ENCODE measurements at places on chromosomes 7 and 10.
A peak's percentile ranks its signal among the peaks of the same experiment; 100 is the strongest.

DNA sequence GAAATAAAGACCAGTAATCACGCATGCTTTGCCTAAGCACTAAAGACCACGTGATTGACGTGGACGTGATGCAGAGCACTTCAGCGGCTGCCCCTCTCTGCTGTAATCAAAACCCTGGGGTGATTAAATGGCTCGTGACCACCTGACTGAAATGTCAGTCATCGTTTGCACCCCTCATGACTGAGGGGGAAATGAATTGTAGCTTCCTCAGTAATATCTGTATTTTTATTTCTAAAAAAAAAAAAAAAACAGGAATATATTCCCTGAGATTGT is 148.1 kb upstream of the RSU1 start:
- DNase-seq = no peak

- no peak for DNase-seq
Measured at GRCh38 chr7:73435471-73436009, 2.0 kb downstream of the FZD9 start.

DNA sequence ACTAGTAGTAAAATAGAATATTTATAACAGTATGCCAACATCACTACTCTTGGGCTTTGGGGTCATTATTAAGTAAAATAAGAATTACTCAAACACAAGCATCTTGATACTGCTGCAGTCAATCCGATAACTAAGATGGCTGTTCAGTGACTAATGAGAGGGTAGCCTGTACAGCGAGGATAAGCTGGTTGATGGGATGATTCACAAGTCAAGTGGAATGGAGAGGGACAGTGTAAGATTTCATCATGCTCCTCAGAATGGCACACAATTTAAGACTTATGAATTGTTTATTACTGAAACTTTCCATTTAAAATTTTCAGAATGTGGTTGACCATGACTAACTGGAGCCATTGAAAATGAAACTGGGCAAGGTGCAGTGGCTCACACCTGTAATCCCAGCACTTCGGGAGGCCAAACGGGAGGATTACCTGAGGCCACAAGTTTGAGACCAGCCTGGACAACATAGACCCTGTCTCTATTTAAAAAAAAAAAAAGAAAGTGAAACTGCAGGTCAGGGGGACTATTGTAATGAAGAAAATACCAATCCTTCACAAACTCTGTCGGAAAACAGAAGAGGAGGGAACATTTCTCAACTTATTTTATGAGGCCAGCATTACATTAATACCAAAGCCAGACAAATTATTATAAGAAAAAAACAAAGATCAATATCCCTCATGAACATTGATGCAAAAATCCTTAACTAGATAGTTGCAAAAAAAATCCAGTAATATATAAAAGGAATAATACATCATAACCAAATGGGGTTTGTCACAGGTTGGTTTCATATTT is 11.2 kb downstream of the AVL9 start:
- DNase-seq = peak; percentile 37

GRCh38 chr7:158649279-158649678 is 55.3 kb downstream of the NCAPG2 start:
- peak; percentile 82 for DNase-seq

GRCh38 chr7:72112530-72112929 is 299.6 kb downstream of the CALN1 start:
- no peak for DNase-seq

DNA sequence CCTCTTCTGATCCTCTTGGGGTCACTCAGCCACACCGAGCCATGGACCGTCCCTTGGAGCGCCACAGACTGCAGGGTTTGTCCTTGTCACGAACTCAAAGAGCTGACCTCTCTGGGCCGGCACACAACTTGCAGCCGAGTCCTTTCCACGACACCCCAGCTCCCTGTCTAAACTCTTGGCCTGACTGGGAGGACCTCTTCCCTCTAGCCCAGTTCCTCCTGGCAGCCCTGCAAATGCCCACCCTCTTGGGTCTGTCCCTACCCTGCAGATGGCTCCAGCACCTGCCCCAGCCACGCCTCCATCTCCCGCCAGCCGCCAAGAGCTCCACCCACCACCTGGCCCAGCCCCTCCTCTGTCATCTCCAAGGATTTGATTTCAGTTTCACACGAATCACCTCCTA is 339.2 kb downstream of the DNAJB6 start:
- no peak for DNase-seq

- DNase-seq = no peak
Measured at GRCh38 chr10:12508165-12508564, 158.8 kb downstream of the CAMK1D start.

GRCh38 chr7:38411404-38411803 is 138.0 kb upstream of the TARP start:
- DNase-seq = no peak

- DNase-seq = no peak
Measured at GRCh38 chr10:91385306-91386085, 24.6 kb upstream of the HECTD2 start.

GRCh38 chr10:33273295-33274002 is 61.0 kb downstream of the NRP1 start:
- peak; percentile 83 for DNase-seq

- DNase-seq = no peak
Measured at GRCh38 chr7:123607423-123607975, 5.9 kb downstream of the ASB15 start.

GRCh38 chr10:124739986-124740368 is 4.2 kb downstream of the FAM53B start:
- DNase-seq = no peak

- DNase-seq = no peak
Measured at GRCh38 chr10:19847321-19847720, 31.1 kb downstream of the PLXDC2 start.

DNA sequence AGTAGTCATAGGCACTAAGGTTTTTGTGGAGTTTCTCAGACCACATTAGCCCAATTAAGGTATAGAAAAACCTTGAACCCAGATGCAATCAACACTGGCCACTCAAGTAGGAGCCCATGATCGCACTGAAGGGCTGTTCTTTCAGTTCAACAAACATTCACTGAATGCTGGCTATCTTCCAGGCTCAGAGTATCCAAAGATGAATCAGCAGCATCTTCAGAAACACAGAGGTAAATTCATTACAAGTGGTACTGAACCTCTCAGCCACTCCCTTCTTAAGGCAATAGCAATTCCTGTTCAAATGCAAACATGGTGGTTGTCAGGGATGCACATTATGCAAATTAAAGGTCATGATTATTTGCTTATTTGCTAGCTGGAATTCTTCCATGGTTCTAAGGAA is 17.1 kb downstream of the KCNK18 start:
- DNase-seq = no peak

DNA sequence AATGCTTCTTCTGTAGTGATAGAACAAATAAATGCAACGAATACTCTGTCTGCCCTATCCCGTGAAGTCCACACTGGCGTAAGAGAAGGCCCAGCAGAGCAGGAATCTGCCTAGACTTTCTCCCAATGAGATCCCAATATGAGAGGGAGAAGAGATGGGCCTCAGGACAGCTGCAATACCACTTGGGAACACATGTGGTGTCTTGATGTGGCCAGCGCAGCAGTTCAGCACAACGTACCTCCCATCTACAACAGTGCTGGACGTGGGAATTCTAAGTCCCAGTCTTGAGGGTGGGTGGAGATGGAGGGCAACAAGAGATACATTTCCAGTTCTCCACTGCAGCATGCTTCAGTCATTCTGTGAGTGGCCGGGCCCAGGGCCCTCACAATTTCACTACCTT is 45.8 kb downstream of the FIGNL1 start:
- DNase-seq = no peak

DNA sequence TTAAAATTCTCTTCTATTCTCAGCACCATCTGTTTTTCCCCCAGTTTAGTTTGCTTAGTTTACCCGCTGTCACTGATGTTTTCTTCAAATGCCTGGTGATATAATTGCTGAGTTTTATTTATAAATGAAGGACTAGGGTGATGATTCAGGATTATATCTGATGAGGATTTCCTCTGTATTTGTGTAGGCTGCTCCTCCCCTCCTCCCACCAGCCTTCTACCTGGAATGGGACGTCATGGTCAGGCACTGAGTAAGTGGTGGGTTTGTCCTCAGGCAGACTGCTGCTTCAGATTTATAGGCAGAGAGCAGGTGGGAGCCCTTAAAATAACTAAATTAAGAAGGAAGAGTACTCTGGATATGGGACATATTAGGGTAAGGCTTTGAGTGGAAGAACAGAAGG is 35.8 kb downstream of the PALS2 start:
- DNase-seq = no peak

- DNase-seq = no peak
Measured at GRCh38 chr10:8435186-8436055, 380.9 kb downstream of the GATA3 start.

DNA sequence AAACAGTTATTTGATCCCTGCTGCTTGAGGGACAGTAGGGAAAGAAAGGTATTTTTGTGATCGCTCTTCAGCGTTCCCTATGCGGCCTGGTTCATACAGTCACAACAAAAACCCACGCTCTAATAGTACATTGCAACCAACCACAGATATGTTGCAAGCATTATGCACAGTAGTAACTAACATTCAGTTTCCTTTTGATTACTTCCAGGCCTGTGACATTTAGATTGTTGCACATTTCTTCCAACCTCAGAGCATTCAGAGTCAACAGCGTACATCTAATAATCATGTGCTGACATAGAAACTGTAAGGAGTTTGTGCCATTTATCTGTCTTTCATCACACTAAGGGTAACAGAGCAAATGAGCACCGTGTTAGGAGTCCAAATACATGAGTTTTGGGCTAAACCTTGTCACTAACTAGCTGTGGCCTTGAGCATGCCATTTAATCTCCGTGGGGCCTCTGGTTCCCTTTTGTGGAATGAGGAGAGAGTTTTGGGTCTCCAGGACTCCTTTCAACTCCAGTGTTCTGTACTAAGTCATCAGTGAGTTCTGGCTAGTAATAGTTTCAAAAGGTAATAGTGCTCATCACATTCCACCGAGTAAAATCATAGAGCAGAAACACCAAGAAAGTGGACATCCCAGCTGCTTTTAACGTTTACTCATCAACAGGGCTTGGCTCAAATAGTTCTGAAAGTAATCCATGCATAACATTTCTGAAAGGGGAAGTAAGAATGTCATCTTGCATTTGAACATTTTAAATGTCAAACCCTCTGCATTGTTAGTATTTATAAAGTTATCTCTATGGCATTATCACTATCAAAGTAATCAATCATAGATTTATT is 99.0 kb upstream of the FZD1 start:
- DNase-seq = peak; percentile 67

DNA sequence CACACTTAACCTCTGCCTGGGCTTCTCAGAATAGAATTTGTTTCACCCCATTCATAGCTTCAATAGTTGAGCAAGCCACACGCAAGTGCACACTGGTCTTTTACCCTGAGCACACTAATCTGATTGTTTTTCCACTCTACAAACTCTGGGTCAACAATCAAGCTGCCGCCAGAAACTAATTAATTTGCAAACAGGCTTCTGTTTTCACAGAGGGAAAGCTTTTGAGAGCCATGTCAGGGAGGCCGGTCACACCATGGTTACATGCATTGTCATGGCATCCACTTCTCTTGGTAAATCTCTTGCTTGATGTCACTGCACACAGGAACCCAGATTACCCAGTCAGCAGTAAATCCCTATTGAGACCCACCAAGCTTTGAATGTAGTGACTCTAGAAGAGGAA is 154.2 kb downstream of the SEMA3A start:
- no peak for DNase-seq

- no peak for DNase-seq
Measured at GRCh38 chr7:159145490-159145855, 806 bp upstream of the VIPR2 start.

DNA sequence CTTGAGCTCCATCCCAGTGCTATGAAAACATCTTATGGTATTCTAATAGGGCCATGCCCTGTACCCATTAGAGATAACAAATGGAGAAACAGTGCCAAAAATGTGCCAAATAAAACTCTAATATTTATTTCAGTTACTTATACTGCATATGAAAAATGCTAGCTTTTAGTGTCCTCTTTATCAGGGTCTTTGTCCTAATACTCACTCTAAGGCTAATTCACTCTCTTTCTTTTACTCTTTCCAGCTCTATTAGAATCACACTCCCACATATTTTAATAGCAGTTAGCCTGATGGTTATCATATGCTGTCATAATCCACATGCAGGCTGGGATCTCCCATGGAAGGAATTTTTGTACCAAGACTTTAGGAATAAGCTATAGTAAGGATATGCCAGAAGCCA is 408.4 kb downstream of the ETV1 start:
- no peak for DNase-seq

GRCh38 chr7:133255486-133255885 is 2.6 kb downstream of the EXOC4 start:
- no peak for DNase-seq

DNA sequence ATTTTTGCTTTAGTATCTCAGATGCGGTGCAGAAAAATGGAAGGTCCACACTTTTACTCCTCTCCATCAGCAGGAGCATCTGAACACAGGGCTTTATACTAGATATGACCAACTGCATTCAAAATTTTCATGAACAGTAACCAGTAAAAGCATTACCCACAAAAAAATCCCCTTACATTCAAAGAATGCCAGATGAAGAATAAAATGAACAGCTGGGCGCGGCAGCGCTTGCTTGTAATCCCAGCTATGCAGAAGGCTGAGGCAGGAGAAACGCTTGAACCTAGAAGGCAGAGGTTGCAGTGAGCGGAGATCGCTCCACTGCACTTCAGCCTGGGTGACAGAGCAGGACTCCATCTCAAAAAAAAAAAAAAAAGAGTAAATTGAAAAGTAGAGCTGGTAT is 3.1 kb downstream of the SAR1A start:
- DNase-seq = no peak

- DNase-seq = no peak
Measured at GRCh38 chr10:11827414-11827813, 4.3 kb downstream of the PROSER2 start.

DNA sequence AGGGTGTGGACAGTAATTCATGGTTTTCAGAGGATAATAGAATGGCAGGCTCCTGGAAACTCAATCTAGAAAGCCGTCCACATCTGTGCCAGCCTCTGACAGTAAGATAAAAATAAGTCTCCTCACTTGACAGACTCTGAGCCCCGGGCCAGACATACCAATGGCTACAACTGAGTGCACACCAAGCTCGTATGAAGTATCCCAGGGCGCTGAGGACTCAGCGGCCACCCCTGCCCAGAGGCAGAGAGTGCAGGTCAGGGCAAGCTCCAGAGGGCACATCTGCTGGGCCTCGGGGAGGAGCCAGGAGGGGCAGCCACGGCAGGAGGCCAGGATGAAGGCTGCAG is 262.8 kb upstream of the TCERG1L start:
- no peak for DNase-seq

GRCh38 chr10:71084061-71084817 is 128.1 kb upstream of the UNC5B start:
- DNase-seq = no peak

DNA sequence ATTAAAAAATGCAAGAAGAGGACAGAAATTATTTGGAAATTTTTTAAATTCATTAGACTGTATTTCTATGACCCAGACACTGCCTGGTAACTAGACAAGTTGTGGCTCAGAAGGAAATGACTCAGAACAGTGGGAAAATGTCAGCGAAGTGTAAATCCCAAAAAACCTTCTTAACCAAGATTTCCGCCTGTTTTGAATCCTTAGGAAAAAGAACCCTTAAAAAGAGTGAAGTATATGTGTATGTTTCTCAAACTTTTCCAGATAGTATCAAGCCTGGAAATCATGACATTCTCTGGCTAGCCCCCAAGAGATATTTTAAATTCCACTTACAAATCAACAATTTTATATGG is 42.7 kb upstream of the PLXNA4 start:
- no peak for DNase-seq

GRCh38 chr10:114575417-114576131 is 82.5 kb downstream of the ABLIM1 start:
- no peak for DNase-seq
